ENCODE measurements at places on chromosomes 1 and 21. TPM values are rescaled to one million over a fixed set of nuclear protein-coding genes. Genes with fewer than 3 reads are reported as not detected.

The C8B gene
- polyA plus RNA-seq, result not detected

The TMEM81 gene
- polyA plus RNA-seq, result 1.5 TPM

The ELAVL4 gene
- not detected for polyA plus RNA-seq

The NEGR1 gene
- 6.8 TPM for polyA plus RNA-seq

The S100A5 gene
- not detected for polyA plus RNA-seq

The KRTAP13-4 gene
- not detected for polyA plus RNA-seq

The UTS2 gene
- polyA plus RNA-seq, result not detected

The SHC1 gene
- 324 TPM for polyA plus RNA-seq

The PDC gene
- polyA plus RNA-seq, result not detected

The C1QC gene
- not detected for polyA plus RNA-seq

The REG4 gene
- polyA plus RNA-seq, result not detected

The AQP10 gene
- polyA plus RNA-seq, result not detected

The ADAM30 gene
- not detected for polyA plus RNA-seq

The CYYR1 gene
- polyA plus RNA-seq, result 13.2 TPM

The SLC45A3 gene
- polyA plus RNA-seq, result 15.5 TPM

The BATF3 gene
- 0.69 TPM for polyA plus RNA-seq

GRCh38 chr1:232766904-232767303 lies 38.3 kb upstream of the MAP10 start:
- DNase-seq, result no peak

DNA sequence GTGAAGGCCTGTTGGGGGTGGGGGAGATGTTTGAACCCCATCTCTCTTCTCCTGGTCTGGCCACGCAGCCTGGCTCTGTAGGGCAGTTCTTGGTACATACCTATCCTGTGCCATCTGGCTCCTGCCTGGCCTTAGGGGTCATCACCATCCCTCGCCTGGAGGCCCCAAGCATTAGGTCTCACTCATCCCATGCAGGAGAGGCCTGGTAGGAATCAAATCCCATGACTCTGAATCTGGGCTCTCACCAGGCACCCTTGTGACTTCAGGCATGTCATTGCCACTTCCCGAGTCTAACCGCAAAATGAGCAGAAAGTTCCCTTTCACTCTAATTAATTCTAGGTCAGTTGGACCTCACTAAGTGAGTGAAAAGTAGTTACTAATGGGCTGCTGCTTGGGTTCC lies 37.2 kb downstream of the ETNK2 start:
- DNase-seq, result no peak

DNA sequence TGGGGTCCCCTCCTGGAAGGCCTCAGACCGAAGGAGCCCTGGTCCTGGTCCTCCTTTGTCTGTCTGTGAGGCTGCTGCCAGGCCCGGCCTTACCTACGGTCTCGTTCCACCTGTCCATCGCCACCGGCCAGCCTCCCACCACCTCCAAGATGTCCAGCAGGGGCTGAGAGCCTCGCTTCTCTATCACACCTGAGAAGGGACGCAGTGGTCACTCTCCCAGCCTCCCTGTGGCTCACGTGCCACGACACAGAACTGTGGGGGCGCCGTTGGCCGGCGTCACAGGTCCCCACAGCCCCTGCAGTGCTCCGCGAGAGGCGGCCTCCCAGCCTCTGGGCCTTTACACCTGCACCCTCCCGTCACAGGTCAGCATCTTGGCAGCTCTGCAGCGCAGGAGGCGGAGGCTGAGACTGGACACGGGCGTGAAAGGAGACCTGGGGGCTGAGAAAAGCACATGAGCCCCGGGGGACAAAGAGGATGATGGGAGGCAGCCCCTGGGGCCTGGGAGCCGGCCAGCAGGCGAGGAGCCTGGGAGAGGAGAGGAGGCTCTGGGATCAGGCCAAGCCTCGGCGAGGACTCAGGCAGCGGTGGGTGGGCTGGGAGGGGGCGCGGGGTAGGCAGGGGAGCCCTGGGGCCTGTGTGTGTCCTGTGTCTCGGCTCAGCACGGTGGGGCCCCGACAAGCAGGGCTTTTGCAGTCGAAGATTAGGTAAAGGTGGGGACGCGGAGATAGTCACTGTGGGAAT lies 20.5 kb downstream of the PRXL2B start:
- no peak for DNase-seq

- no peak for DNase-seq
These were observed 64.5 kb downstream of the NPHP4 start for GRCh38 chr1:5927506-5928370.

- DNase-seq, result no peak
These were observed 556 bp downstream of the S100A1 start for GRCh38 chr1:153628638-153629342.

DNA sequence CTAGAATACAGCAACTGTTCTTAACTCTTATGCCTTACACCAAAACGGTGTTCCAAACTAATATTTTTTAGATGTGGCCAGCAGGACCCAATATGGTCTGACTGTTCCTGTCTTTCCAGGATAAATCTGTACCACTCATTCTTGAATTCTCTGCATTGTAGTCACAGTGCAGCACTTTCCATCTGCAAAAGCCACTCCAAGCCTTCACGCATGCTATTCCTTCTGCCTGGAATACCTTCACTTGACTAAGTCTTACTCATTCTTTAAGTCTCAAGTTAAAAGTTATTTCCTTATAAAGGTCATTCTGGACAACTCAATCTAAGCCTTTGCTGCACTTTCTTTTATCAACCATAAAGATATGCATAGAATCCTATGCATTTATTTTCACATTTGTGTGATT lies 1194.5 kb downstream of the PLA2G4A start:
- DNase-seq, result no peak

GRCh38 chr1:5424802-5425703 lies 567.2 kb downstream of the NPHP4 start:
- no peak for DNase-seq

- peak; percentile 8 for DNase-seq
These were observed 25.7 kb downstream of the C21orf91 start for GRCh38 chr21:17793246-17794123.

DNA sequence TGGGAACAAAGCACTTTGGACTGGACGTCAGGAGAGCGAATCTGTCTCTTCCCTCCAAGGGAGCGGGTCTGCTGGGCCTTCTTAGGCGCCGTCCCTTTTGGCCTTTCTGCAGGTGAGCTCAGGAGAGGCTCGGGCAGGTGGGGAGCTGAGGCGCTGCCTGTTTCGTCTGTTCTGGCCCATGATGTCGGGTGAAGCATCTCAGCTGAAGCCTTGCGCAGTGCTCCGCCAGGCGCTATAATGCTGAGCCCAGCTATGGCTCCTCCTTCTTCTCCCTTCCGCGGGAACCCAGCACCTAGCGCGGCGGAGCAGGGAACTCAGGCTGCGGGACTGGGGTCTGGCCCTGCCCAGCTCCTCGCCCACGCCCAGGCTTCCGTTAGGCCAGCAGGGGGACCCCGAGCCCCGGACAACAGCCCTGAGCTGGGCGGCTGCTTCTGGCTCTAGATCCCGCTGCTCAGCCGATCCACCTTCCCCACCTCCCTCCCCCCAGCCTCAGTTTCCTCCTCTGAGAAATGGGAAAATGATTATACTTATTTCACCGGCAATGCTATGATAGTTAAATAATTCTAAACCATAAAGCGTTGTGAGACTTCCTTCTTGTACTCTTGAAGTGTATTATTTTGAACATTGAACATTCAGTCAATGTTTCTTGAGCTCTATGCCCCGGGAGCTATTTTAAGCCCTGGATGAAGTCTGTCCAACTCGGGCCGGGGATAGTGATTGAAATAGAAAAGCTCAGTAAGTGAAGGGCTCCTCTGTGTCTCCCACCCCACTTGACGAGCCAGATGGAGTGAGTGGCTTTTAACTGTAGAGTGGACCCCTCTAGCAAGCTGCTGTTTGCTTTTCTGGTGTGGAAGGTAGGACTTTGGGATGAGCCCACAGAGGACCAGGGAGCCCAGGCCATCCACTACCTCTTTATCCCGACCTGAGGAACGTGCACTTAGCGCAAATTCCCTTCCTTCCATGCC lies 9.6 kb upstream of the ADORA1 start:
- DNase-seq, result peak; percentile 51

GRCh38 chr1:240914506-240914905 lies 302.6 kb upstream of the GREM2 start:
- DNase-seq, result no peak

GRCh38 chr1:109529881-109530456 lies 9.7 kb upstream of the GPR61 start:
- no peak for DNase-seq

GRCh38 chr1:171166361-171166760 lies 18.7 kb upstream of the FMO2 start:
- no peak for DNase-seq

- DNase-seq, result no peak
These were observed 39.4 kb downstream of the IGFN1 start for GRCh38 chr1:201229771-201230635.

GRCh38 chr1:172536256-172536655 lies 3.3 kb downstream of the SUCO start:
- no peak for DNase-seq

DNA sequence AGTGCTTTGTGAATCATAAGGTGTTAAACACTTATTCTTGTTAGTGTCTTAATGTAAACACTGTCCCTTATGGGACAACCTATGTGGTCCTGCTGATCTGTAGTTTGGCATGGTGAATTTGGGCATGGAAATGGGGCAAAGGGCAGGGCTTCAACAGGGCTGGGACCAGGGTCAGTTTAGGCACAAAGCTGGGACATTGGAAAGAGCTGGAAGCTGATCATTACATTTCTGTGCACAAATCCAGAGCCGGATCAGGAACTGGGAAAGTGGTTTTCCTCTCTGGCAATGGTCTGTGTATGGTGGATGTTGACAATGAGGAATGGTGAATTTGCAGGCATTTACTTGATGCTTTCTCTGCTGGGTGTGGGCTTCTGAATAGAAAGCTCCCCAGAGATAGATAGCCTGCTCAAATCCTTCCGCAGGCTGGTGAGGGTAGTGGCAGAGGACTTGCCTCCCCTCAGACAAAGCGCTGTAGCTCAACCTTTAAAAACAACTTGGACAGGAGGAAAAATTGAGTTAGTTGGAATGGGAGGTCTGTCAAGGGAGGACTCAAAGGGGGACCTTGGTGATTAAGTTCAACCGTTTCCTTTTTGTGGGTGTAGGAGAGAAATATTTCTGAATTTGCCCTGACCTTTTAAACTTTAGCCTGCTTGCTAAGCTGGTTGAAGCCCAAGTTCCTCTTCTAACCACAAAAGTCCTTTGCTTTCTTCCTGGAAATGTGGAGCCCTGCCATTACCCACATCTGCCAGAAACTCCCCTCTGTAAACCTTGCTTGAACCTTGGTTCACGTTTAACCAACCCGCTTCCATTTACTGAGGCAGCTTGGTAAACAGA lies 35.3 kb downstream of the HLX start:
- DNase-seq, result no peak

GRCh38 chr1:178573330-178573729 lies 60.4 kb downstream of the TEX35 start:
- no peak for DNase-seq

DNA sequence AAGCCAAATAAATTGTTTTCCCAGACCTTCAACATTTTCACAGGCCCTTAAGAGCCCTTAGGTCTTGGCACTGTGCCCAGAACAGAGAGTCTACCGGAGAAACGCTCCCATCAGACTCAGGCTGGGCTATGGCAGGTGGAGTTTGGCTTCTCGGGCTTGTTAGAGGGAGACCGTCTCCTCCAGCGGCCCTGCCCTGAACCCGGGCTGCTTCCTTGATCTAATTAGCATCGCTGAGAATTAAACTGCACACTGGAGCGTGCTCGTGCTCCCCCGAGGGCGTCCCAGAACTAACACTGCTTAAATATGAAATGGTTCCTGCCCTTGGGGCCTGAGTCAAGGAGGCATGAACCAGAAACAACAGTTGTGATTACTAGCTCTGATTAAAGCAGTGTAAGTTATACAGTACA lies 634.4 kb downstream of the MATN1 start:
- no peak for DNase-seq

GRCh38 chr1:185358957-185359356 lies 41.9 kb upstream of the IVNS1ABP start:
- DNase-seq, result no peak
